KBM-7 (cell line): ENCODE measurements at places on chromosomes 16 and 17.
A peak's percentile ranks its signal among the peaks of the same experiment; 100 is the strongest.

DNA sequence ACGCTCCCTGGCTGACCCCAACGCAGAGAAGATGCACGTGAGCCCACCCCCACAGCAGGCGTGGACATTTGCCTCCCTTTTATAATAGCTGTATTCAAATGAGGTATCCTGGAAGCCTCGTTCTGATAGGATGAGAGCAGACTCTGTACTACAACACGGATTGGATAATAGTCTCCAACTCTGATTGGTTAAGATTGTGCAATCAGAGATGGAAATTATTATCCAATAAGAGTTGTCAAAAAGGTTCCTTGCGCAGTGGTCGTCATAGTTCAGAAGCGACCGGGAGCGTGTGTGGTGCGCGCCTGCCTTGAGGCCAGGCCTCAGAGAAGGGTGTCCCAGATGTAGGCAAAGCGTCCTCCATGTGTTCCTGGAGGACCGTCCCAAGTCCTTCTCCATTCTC lies 104.6 kb downstream of the USP22 start:
- no peak for DNase-seq

GRCh38 chr16:27983244-27983643 lies 80.3 kb downstream of the GSG1L start:
- DNase-seq: no peak

DNA sequence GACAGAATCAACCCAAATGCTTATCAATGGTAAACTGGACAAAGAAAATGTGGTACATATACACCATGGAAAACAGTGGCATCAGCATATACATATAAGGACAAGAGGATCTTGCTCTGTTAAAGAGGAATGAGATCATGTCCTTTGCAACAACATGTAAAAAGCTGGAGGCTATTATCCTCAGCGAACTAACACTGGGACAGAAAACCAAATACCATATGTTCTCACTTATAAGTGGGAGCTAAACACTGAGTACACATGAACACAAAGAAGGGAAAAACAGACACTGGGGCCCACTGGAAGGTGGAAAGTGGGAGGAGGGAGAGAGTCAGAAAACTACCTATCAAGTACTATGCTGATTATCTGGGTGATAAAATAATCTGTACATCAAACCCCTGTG lies 447.3 kb upstream of the MAF start:
- DNase-seq: no peak

DNA sequence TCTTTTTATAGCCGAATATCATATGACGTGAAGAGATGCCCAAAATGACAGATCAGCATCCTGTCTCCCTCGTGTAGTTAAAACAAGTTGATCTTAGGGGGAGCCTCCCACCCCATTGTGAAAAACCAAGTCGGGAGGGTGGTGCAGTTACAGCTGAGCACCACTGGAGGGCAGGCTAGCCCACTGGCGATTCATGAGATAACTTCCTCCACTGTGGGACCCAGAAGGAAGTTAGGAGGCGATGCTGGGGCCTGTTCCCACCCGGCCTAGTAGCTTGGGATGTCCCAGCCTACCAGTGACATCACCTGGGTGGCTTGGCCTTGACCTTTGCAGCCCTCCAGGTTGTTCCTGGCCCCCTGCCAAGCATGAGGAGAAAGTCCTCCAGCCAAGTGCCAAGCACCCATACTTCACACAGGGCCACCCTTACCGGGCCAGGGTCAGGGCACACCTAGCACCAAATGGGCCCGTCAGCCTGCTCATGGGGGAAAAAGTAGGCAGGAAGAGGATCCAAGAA lies 8.1 kb upstream of the CPNE2 start:
- DNase-seq: peak; percentile 91

GRCh38 chr16:51624080-51624775 lies 473.2 kb upstream of the SALL1 start:
- no peak for DNase-seq

- no peak for DNase-seq
Measured at GRCh38 chr17:17606416-17607000, 15.0 kb upstream of the PEMT start.
